ENCODE measurements at places on chromosomes 1 and 21. TPM values are rescaled to one million over a fixed set of nuclear protein-coding genes. Genes with fewer than 3 reads are reported as not detected.

DNA sequence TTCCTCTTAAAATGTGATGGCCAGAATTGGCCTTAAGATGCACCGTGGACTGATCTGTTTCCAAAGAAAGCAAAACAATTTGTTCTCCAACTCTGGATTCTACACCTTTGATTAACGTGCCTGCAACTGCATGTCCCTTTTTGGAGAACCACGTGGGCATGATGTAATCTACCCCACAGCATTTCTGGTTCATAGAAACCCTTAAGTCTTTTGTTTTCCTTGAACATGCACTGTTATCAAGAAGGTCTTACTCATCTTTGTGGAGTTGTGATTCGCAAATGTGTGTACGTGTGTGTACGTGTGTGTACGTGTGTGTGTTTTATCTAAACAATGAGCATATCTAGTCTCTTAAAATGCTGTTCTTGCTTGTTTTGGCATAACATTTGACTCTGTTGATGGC lies 57.8 kb downstream of the LPAR3 start:
- DNase-seq: no peak

DNA sequence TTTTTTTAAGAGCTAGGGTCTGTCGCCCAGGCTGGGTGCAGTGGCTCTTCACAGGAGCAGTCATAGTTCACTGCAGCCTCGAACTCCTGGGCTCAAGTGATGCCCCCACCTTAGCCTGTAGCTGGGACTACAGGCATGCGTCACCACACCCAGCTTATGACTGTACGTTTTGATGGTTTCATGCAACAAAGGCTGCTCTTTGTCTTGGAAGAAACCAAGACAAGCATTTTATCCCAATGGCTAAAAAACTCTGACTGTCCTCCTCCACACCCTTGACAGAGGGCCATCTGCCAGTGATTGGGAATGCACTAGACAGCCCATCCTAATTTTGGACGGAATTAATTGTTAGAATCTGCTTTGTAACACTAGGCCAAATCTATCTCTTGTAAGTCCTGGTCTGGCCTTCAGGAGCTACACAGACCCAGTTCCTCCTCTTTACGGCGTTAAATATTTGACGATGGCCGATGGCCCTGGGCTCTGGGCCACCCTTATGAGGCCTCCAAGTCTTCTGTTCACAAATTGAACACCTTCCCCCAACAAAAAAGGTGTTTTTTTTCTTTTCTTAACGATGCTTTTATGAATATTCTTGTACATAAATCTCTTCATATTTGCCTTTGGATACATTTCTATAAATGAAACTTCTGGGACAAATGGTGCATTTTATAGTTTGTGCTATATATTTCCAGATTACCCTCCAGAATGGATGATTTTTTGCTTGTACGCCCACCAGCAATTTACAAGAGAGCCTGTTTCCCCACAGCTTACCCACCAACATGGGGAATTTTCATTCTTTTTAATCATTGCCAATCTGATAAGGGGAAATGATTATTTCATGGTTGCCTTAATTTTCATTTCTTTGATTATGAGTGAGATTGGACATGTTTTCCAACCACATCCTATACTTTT lies 104.8 kb upstream of the SLC25A33 start:
- DNase-seq: peak; percentile 63

- no peak for DNase-seq
These were observed 34.2 kb downstream of the LMO4 start for GRCh38 chr1:87362834-87363426.

DNA sequence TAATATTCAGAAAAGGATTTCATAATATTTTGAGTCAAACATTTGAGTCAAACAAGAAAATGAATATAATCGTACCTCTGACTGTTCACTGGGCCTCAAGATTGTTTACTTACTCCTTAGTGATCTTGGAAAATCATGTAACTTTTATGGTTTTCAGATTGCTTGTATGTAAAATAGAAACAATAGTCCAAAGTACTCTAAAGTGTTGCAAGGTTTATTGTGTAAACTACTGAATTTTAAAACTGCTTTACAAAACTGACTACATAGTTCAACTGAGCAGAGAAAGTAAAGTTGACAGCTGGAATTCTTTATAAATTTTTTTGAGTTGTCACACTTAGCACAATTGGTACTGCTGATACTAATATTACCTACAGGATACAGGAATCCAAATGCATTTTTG lies 931.0 kb downstream of the NCAM2 start:
- no peak for DNase-seq

- DNase-seq: no peak
These were observed 5.4 kb upstream of the NBPF1 start for GRCh38 chr1:16618719-16619118.

DNA sequence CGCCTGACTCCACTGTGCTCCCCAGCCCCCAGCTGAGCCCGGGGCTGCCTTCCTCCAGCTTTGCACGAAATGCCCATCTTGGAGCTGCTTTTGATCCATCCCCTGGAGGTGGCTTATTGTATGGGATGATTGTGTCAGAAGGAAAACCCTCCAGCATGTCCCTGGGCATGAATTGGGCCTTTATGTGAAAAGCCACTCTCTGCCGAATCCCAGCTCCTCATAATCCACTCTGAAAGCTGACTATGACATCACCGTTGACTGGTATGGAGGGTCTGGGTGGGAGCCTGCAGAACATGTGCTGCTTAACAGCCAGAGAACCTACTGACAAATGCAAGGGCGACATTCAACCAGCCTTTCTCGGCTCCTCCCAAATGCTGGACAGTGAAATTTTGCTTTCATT lies 74.6 kb downstream of the NENF start:
- no peak for DNase-seq

- DNase-seq: no peak
These were observed 51.4 kb upstream of the KANK4 start for GRCh38 chr1:62370594-62370993.

DNA sequence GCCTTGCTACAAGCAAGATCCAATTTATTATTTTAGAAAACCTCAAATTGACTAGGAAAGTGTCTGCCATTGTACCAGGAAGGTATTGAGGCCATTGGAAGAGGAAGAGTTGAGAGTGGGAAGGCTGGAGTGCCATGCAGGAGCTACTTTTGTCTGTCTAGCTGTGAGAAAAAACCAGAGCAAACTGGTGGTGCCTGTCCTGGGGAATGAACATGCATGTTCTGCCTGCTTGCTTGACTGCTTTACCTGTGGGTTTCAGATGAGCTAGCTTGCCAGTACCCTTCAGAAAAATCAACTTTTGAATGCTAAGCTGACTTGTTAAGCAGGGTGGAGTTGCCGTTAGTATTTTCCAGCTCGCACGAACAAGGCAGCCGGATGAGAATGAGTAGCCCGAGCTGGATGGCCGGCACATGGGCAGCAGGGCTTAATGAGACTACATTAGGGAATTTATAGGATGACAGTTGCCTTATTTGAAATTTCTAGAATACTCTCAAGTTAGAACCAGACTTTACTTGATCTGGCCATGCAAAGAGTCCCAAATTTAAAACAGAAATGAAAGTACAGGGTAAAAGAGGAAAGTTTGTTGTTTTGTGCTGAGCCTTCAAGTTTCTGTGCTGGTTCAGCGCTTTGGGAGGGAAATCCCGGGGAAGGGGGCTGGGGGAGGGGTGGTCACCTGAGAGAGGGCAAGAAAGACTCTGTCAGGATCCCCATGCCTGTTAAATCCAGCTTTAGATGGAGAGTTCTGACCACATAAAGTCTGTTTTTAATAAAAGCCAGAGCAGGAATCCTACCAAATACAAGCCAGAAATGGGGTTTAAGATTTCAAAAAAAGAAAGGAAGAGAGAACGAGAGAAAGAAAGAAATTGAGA lies 29.6 kb upstream of the C1orf105 start:
- DNase-seq: no peak

- DNase-seq: no peak
These were observed 443.5 kb upstream of the B3GALT2 start for GRCh38 chr1:193629875-193630274.

GRCh38 chr1:201593200-201593921 lies 54.4 kb downstream of the NAV1 start:
- DNase-seq: peak; percentile 91

GRCh38 chr21:43578677-43579303 lies 80.5 kb downstream of the HSF2BP start:
- no peak for DNase-seq

- DNase-seq: no peak
These were observed 62.1 kb downstream of the CASZ1 start for GRCh38 chr1:10734375-10734774.

DNA sequence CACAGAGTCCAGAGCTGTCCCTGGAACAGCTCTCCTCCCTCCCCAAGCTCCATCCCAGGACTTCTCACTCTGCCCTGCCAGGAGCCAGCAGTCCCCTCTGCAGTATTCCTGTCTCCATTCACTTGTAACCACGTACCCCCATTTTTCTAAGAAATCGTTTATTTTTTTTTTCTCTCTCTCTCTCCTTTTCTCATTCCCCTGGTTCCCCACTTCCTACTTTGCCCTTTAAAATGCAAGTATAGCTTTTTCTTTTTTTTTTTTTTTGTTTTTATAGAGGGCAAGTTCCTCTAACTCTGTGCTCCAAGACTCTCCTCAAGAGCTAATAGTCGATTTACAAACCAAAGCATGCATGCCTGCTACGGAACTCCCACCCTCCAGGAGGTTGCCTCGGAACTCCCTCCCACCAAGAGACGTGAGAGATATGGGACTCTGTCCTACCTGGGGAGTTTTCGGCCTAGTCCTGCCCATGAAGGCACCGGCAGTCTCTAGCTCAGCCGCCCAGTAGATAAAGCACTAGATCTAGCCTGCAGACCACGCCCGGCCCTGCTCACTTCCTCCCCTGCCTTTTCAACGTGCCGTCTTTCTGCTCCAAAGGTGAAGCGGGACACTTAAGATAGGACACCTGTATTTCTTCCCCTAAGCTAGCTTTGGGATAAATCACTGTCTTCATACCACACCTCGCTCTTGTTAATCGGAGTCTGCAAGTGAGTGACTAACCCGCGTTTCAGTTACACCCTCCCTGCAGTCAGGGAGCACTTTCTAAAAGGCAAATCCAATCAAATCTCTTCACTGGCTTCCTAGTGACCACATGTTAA lies 27.7 kb downstream of the TNFRSF9 start:
- no peak for DNase-seq

GRCh38 chr1:109792056-109792831 lies 28.5 kb upstream of the EPS8L3 start:
- DNase-seq: peak; percentile 95

- DNase-seq: no peak
These were observed 3.3 kb upstream of the OPTC start for GRCh38 chr1:203490607-203491006.

- DNase-seq: peak; percentile 79
These were observed 7.9 kb downstream of the LEFTY2 start for GRCh38 chr1:225933072-225933471.

DNA sequence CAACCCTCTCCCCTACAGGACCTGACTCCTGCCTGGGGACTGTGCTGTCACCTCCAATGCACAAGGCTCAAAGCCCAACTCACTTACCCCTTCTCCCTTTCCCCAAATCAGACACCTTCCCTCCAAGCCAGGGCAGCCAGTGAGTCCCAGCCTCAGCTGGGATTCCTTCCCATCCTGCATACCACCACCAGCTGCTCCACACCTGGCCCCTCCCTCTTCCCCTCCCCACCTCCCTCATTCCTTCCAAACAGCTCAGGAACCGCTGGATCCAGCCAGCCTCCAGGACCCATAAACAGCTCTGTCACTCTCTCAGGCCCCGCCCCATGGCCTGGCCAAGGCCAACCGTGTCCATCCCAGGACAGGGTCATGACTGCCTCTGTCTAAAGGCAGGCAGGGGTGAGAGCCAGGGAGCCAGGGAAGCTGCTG lies 41.4 kb downstream of the ACOT7 start:
- no peak for DNase-seq

GRCh38 chr1:55039342-55040082 lies at the start of gene PCSK9:
PCSK9 (plus strand) TSS chr1:55039548; CDS start chr1:55039838, 290 bp downstream.
- no peak for DNase-seq

DNA sequence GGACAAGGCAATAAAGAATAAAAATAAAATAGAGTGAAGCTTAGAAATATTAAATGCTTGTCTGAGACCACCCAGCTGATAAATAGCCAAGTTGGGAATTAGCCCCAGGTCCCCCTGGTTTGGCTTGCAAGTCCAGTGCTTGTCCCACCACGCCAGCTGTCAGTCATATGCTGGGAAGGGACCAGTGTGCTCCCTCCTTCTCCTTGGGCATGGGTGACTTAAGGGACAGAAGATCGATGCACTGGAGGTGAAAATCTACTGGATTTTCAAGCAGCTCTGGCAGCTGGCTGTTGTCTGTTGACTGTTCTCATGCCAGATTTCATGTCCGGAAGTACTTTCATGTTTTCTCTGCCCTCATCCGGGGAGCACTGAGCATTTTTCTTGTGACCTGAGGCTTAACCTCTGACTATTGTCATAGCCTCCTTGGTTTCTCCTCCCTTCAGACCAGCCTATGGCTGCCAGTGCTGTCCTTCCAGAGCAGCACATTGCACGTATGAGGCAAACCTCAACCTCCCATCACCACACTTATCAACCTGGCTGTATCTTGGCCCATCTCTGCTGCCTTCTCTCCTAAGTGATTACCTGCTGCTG lies 12.4 kb downstream of the LMOD1 start:
- peak; percentile 46 for DNase-seq

DNA sequence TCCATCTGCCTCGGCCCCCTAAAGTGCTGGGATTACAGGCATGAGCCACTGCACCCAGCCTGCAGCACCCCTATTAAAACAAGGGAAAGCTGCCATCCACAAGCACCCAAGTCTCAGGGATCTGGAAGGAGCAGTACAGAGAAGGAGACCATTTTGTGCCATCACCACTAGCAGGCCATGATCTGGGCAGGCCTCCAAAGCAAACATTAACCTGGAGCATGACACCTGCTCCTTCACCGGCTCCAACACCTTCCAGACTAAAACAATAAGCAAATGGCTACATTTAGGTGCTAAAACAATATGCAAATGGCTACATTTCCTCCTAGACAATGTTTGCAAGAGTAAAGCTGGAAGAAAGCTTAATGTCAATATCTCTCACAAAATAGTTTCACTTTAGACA lies 16.7 kb downstream of the MEAF6 start:
- DNase-seq: no peak

- peak; percentile 21 for DNase-seq
These were observed 16.5 kb upstream of the ZC3H11B start for GRCh38 chr1:219629296-219629880.

GRCh38 chr1:155174324-155175280 lies 953 bp downstream of the TRIM46 start:
- no peak for DNase-seq

- DNase-seq: peak; percentile 91
These were observed 107.7 kb downstream of the KIAA0319L start for GRCh38 chr1:35449334-35450008.

- no peak for DNase-seq
These were observed 82.1 kb downstream of the PTPN14 start for GRCh38 chr1:214469290-214469689.

- DNase-seq: no peak
These were observed 200.6 kb downstream of the TRABD2B start for GRCh38 chr1:47796626-47797025.

AMY1B gene
- not detected for total RNA-seq

FBXO2 gene
- 0.13 TPM for total RNA-seq

NBPF10 gene
- total RNA-seq: 1.2 TPM

PLA2G2F gene
- total RNA-seq: not detected

PDE4B gene
- 5.4 TPM for total RNA-seq

CYP4Z1 gene
- not detected for total RNA-seq

GOLT1A gene
- not detected for total RNA-seq

LCE3D gene
- total RNA-seq: not detected

UHMK1 gene
- 48.4 TPM for total RNA-seq

ANGPTL7 gene
- not detected for total RNA-seq

LCE3E gene
- not detected for total RNA-seq

Data from HT1080 (cell line).